ENCODE measurements at places on chromosomes 3 and 15.

- no peak for DNase-seq
Observed at GRCh38 chr3:17192995-17193394, 308.2 kb downstream of the PLCL2 start.

- no peak for DNase-seq
Observed at GRCh38 chr3:171503817-171504216, 43.6 kb upstream of the TNIK start.

DNA sequence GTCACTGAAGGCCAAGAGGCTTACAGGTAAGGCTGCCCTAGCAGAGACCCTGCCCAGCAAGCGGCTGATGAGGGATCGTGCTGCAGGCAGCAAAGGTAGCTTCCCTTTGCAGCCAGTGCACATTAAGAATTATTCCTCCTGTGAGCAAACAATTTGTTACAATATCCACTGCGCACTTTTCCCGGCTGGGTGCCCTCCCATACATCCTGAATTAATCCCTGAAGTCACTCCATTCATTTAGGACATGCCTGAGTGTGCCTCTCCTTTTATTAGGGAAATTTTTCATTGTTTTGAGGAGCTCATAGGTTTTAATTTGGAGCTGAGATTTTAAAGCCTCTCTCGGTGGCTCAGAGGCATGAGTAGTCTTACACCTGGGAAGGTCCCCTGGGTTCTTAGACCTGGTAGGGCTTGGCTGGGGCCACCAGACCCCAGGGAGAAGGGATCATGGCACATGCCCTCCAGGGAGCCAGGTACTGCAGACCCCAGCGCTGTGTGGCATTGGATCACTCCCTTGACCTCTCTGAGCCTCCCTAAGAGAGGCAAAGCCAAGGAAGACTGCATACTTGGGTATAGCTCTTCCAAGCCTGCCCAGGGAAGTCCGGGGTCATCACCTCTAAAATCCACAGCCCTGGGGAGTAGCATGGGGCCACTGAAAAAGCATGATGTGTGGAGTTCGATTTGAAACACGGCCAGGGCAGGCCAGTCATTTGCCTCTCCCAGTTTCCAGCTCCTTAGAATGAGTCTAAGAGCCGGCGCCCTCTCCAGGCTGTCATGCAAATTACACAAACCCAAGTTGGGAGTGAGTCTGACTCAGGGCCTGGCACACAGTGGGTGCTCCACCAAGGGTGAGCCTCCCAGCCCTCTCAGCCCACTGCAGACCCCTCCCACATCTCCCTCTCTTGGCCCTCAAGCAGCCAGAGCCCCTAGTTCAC lies 151.9 kb upstream of the LINGO1 start:
- DNase-seq: peak; percentile 28

DNA sequence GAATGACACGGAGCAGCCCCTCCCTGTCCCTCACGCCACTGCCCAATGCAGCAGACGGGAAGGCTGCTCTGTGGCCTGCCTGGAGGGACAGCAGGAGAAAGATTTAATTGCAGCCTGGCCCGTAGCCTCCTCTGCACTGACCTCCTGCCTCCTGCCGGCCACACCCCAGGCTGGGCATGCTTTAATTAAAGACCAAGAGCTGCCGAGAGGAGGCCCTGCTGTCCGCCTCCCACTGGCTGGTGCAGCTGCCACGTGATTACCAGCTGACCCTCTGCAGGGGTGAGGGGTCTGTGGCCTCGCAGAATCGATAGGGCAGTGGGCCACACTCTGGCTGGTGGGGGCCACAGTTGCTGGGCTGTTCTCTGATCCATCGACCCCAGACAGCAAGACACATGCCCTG lies 100.2 kb upstream of the PRR23E start:
- DNase-seq: no peak

- DNase-seq: peak; percentile 18
Observed at GRCh38 chr3:32237670-32238452, 619 bp upstream of the CMTM8 start.

DNA sequence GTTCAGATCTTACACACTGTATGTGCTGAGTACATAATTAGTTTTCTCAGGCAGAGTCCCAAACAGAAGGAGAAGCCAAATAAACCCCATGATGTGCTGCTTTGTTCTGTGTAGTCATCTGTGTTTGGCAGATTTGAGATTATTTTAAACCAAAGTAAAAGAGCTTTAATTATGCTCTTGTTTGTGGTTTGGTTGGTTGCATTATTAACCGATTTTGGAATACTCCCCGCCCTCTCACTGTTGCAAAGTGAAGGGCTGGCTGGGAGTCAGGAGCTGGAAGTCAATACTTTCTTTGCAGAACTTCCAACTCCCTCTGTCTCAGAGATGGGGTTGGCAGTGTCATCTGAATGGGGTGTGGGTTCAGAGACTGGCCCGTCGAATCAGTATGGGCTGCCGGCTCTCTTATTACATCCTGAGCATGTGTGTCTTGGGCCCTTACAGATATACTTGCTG lies 34.4 kb downstream of the SLCO3A1 start:
- no peak for DNase-seq
